ENCODE measurements at places on chromosomes 5 and 9. TPM values are rescaled to one million over a fixed set of nuclear protein-coding genes. Genes with fewer than 3 reads are reported as not detected.
A peak's percentile ranks its signal among the peaks of the same experiment; 100 is the strongest.

Gene RASEF
- total RNA-seq: 0.28 TPM

Gene GFRA3
- total RNA-seq: 0.49 TPM

GRCh38 chr5:170623576-170624181, 119.9 kb downstream of the KCNIP1 start:
- DNase-seq: peak; percentile 70

- no peak for DNase-seq
Measured at GRCh38 chr5:123104607-123105006, 15.6 kb downstream of the PRDM6 start.

DNA sequence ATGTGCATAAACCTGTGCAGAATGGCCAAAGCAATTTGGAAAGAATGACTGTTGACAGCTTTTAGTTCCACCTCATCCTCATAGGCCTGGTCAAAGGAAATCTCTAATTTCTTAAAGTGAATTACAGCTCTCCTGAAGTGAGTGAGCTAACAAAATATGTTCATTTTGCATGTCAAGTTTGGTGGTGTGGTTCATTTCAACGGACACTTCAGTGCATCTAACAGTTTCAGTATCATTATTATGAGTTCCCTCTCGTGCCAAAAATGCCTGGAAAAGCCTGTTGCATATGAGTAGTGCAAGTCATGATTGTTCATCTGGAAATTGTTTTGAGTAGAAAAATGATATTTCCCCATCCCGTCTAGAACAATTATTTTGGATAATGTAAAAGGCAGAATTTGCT, 53.2 kb upstream of the HMHB1 start:
- no peak for DNase-seq

DNA sequence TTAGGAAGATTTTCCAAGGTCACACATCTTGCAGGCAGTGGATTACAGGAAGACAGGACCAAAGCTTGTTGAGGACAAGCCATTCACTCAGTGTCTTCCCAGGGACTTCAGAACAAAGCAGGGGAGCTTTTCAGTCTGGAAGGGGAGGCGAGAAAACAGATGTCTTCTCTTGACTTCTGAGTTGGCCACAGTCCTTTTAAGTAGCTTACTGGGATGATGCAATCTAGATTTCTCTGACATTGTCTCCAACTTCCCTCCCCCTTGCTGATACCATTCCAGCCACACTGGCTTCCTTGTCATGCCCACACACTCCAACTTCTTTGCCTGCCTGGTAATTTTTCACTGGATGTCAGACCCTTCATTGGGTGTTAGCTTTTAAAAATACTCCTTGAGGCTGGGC, 174.2 kb upstream of the TBC1D2 start:
- no peak for DNase-seq
